H7 (cell line): ENCODE measurements at places on chromosomes 5 and 9.

GRCh38 chr5:163579729-163580128, 74.3 kb downstream of the MAT2B start:
- DNase-seq, result no peak

GRCh38 chr5:153480401-153480800, 10.1 kb upstream of the GRIA1 start:
- DNase-seq, result no peak

DNA sequence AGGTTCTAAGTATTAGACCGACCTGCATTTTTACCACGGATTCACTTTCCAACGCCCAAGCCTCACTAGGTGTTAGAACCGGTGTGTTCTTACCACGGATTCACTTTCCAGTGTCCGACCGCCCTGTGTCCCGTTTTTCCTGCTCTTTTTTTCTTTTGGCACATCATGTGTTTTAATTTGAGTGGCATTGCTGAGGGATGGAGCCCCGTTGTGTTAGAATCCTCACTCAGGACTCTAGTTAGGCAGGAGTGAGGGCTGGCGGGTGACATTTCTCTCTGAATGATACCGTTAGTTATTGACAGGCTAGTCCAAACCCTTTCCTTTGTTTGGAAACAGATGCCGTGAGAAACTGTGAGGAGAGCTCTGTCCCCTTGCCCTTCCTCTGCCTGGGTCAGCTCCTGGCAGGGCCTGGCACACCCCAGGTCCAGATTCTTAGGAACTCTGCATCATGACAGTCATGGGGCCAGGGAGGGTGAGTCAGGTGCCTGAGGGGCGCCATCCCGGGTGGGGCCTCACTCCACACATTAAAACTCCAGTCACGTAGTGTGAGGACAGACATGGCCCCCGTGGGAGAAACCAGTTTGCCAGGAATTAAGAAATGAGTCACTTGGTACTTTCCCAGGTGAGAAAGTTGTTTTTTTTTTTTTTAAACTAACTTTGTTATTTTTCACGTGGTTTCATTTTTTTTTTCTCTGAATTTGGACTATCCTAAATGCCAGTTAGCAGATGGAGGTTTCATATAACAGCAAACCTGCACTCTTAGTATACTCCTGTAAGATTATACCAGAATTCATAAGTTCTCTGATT, 15.8 kb downstream of the EXOC3 start:
- DNase-seq, result no peak

DNA sequence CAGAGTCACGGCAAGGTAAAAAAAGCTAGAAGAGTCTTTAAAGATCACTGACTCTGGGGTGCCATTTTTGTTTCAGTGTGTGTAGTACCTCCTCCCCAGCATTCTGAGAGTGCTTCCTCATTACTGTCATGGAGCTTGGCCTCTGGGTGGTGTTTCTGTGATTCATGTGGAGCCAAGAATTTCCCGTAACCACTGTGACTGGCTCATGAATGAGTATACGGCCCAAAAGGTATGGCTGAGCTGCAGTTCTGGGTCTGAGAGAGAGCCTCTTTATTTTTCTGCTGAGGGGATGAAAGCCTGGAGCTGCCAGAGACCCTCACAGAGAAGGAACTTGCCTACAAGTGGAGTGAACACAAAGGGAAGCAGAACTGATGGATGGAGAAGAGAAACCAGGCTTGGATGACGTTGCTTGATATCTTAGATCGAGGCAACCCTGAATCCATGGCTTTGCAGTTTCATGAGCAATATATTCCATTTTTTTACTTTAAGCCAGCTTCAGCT, 85.6 kb downstream of the PTTG1 start:
- no peak for DNase-seq

GRCh38 chr5:146334074-146334533, 4.5 kb upstream of the POU4F3 start:
- DNase-seq, result peak; percentile 76

- no peak for DNase-seq
Measured at GRCh38 chr5:95835682-95836385, 13.3 kb upstream of the GLRX start.

DNA sequence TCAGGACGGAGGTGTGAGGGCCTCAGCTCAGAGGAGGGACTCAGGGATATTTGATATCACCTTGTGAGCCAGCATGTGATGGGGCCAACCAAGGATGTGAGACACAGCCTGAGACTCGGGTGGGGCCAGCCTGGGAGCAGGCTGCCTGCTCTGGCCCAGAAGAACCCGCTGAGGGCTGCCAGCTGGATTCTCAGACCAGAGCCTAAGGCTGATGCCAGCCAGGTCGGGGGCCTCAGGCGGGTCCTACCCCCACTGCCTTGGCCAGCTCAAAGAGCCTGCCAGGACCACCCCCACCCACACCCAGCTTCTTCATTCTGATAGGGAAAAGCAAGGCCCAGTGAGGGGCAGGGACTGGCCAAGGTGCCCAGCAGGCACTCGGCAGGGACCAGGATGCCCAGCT, 20.3 kb upstream of the DUSP1 start:
- DNase-seq, result no peak

DNA sequence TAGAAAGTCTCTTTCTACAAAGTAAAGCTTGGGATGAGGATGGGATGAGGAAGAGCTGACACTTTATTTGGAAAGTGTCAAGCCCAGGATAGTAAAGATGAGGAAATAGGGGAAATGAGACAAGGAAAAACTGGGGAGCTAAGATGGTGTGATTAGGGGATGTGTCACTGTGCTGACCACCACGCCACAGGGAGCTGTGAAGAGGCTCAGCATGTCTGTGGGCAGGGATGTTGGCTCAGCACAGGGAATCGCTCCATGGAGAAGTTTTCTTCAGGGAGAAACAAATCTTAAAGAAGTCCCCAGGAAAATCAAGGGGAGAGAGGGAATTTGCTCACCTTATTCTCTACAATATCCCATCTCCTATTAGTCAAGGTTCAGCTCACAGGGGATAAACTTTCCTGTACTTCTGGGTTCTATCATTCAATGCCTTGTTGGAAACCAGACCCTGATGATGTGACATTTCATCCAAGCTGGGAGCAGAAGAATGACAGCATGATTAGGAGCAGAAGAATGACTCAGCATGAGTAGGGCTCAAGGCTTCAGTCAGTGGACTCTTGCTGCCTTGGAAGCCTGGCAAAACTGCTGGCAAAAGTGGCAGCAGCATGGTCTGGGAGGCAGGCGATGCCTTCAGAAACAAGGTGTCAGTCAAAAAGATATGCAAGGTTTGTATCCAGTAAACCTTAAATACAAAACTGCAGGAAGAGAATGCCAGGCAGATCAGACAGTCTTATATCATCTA, 4.9 kb downstream of the HSPB3 start:
- no peak for DNase-seq

- peak; percentile 53 for DNase-seq
Measured at GRCh38 chr9:85514256-85514655, 227.5 kb downstream of the AGTPBP1 start.

GRCh38 chr5:139795074-139796001, at the start of gene PSD2:
Gene PSD2, plus strand, starts transcription at chr5:139795808. Its CDS starts 13,633 bp downstream, at chr5:139809441.
- DNase-seq, result peak; percentile 94

- no peak for DNase-seq
Measured at GRCh38 chr5:172800088-172800551, 29.1 kb upstream of the DUSP1 start.

DNA sequence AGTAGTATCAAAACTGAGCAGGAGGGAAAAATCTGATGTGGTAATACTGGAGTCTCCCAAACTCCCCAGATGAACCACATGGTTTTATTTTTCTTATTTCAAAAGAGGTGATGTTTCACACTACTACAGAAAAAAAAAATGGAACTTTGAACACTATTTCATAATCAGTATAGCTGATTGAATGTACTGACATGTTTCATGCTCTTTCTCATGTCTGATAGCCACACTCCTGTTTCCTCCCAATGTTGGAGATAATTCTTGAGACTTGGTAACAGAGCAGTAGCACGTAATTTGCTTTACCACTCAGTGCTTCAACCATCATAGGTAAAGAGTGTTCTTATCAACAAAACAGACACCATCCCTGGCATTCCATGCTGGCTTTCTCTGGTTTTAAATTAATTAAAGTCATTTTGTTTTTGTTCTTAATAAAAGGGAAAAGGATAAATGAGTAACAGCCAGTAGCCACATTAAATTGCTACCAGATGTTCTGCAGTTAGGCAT, 85.2 kb downstream of the MUSK start:
- DNase-seq, result no peak

- DNase-seq, result no peak
Measured at GRCh38 chr9:116975126-116975525, 288.0 kb downstream of the TRIM32 start.

DNA sequence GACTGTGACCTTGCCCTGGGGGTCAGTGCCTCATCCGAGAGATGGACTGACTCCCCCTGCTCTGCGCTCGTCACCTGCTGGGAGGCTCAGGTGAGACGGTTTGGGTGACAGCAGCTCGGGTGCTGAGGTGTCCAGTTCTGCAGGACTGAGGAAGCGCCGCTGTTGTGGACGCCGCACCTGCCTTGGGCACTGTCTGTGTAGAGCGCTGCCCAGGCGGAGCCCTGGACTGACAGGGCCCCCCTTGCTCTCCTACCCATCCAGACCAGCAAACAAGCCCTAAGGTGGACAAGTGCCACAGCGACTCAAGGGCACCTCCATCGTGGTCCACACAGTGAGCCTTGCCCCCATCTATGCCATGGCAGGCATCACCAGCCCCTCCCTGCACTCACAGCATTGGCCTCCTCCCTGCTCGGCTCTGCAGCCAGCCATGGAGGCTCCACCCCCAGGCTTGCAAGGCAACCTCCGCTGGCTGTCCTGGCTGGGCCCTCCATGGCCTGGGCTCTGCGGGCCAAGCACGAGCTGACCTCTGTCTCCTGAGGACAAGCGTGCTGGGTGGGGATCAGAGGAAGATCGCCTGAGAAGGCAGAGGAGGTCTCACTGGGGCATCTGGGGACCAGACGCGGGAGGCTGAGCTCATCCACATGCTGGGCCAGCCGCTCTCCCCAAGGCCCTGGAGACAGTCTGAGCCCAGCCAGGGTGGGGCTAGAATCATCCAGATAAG, 87.1 kb upstream of the COL5A1 start:
- peak; percentile 79 for DNase-seq

- DNase-seq, result no peak
Measured at GRCh38 chr9:87698069-87698809, 27.7 kb upstream of the CTSL start.
